Cortex of kidney (tissue), 1 donor: ENCODE measurements at places on chromosomes 6 and 20.

DNA sequence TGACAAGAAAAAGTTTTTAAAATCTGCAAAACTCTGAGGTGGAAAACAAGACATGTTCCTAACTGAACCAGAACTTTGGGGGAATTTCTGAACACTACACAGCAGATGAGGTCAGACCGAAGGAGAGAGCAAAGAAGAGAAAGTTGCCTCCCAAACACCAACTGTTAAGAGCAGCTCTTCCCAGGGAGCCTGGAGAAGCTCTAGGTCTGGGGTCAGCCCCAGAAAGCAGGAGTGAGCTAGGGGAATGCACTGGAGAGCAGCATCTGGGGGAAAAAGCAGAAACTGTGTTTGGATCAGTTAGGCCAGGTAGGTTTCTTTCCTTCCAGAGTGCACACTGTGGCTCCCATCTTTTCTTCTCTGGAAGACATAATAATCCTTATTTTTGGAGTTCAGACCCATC lies 41.3 kb downstream of the FKBP5 start:
- no peak for DNase-seq

GRCh38 chr6:35318196-35319171 lies 20.9 kb downstream of the DEF6 start:
- no peak for DNase-seq

GRCh38 chr20:45964006-45964400 lies 8.0 kb downstream of the ZNF335 start:
- no peak for DNase-seq

- DNase-seq: no peak
Observed at GRCh38 chr20:31967830-31968249, at the start of gene XKR7. Gene XKR7, plus strand, starts transcription at chr20:31968151. Its CDS starts 25 bp downstream, at chr20:31968176.

GRCh38 chr6:92810913-92811312 lies 608.4 kb downstream of the EPHA7 start:
- no peak for DNase-seq
